Stimulated activated CD8-positive, alpha-beta memory T cell treated with anti-CD3 and anti-CD28 coated beads, Interleukin-15, amount 100 ng/mL, for 4 hours (primary cell): ENCODE measurements at places on chromosomes 7 and 10.
A peak's percentile ranks its signal among the peaks of the same experiment; 100 is the strongest.

DNA sequence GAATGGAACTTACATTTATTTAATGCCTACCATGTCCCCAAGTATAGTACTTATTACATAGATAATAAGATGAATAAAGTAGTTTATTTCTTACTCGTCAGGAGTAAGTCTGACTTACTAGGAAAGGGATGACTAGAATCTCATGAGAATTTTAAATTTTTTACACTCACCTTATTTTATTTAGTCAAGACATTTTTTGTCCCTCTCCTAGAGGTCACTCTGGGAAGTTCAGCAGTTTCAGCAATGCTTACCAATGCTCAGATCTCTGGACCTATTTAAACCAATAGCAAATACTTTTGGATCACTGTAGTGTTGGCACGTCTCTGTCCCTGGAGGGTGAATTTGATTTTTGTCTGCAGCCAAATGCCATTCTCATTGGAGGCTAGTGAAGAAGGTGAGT, 10.7 kb upstream of the ACTA2 start:
- DNase-seq = no peak

GRCh38 chr7:84686373-84686772, 491.8 kb upstream of the SEMA3A start:
- no peak for DNase-seq

DNA sequence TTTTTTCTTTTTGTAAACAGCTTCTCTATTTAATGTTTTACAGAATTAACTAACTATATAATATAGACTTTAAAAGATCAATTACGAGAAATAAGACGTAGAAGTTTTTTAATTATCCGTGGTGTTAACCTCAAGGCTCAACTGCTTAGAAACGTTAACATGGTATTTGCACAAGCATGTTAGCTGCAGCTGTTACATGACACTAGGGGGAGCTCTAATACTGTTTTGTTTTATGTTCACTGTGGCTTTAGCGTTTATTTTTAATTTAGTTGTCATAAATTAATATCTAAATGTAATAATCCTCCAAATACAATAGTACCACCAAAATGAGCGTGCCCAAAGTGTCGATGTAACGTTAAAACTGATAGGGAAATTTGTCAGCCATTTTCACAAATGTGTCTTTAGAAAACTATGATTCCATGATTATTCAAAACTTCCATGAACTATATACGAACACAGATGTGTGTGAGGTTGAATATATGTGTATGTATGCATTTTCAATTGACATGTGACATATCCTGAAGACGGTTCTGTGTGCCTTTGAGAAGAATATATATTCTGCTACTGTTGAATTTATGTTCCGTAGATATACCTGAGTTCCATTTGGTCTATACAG, 828.8 kb upstream of the MBL2 start:
- no peak for DNase-seq

GRCh38 chr10:124701881-124702656, 42.1 kb downstream of the FAM53B start:
- DNase-seq = peak; percentile 41

DNA sequence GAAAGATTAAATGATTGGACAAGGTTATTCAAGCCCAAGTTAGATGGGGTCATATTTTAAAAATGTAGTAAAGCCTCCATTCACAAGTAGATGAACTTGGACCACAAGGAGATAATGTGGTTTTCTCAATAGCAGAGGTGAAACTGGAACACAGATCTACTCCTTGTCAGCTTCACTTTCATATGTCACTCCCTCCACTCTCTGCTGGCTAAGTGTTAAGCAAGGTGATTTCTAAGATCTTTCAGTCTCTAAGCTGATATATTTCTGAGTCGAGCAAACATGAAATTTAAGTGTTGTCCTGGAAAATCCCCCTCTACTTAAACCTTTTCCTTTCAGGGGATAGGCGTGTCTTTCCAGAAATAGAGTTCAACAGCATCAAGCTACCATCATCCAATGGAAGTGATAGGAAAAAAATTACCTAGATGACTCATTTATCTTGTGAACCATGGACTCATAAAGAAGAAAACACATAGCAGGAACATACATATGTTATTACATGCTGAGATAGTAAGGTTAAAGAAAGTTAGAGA, 275.0 kb downstream of the PTEN start:
- DNase-seq = no peak

GRCh38 chr7:5429253-5429856, 5.7 kb upstream of the TNRC18 start:
- DNase-seq = no peak

- DNase-seq = no peak
These were observed 26.4 kb downstream of the YAE1 start for GRCh38 chr7:39592586-39592985.

DNA sequence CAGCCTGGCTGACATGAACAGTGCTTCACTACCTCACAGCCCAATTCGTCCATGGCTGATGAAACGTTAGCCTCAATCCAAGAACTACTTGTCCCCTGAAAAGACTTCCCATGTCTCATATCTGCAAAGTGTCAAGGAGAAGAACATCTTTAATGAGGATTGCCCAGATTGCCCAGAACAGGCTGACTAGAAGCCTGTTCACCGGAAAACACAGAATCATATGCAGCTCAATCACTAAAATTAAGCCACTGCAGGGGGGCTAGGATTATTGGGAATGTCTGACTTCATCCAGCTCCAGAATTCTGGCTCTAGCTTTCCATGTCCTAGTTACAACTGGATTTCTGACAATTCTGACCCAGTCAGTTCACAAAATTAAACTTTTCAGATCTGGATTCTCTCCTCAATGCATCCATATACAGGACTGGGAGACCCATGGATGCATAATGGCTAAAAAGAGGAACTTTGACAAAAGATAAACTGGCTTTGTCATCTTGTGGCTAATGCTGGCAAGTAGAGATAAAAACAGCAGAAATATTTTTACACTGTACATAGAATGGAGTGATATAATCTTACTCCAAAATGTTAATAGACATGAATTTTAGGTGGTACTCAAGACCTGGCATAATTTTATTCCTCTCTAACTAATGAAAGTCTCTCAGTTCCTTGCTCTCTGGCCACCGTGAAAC, 467.0 kb upstream of the POT1 start:
- no peak for DNase-seq

- DNase-seq = no peak
These were observed 71.2 kb upstream of the RPA3 start for GRCh38 chr7:7789551-7789988.

- DNase-seq = no peak
These were observed 88.8 kb upstream of the TNS3 start for GRCh38 chr7:47670729-47671128.

DNA sequence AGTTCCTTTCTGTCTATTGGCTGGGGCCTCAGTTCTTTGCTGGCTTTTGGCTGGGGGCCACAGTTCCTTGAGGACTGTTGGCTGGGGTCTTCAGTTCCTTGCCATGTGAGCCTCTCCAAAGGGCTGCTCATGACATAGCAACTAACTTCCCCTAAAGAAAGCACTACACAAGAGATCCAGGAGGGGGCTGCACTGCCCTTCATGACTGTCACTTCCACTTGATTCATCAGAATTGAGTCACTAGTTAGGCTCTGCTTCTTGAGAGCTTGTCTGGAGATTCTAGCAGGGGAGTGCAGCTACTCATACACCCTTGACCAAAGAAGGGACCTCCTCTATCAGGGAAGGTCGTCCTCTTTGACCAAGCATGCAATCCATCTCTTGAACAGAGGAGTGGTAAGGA, 38.0 kb upstream of the MKX start:
- no peak for DNase-seq

GRCh38 chr7:92626281-92626809, 36.2 kb upstream of the FAM133B start:
- no peak for DNase-seq

GRCh38 chr7:131586259-131586658, 29.8 kb upstream of the PODXL start:
- no peak for DNase-seq

DNA sequence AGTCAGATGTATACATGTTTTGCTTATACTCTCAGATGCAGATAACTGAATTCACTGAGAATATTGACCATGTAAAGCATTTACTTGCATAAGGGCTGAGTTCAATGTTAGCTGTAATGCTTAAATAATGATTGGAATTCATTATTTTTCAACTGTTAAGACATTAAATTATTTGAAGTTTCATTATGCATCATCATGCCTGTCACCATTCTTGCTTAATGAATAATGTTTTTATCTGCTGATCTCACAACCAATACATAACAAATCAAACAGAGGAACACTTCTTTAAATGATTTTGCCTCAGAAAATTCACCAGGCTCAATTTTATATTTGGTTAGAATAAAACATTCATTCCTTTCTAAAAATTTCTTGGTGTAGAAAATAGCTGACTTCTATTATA, 233.4 kb downstream of the GPR37 start:
- DNase-seq = no peak

DNA sequence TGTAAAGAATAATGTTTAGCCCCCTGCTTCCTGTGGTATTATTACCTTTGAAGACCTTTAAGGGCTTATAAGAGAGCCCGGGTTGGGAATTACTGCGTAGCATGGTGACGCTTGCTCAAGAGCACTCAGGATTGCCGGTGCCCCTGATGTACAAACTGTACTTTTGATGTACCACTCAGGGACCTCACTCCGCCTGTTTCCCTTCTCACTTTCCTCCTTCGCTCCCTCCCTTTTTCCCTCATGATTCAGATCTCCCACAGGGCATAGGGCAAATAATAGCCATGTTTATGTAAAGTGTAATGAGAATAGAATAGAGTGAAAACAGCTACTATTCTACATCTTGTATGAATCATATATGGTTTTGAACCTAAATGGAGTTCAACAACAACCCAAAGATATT, 77.8 kb upstream of the PDCD4 start:
- no peak for DNase-seq

GRCh38 chr10:102286216-102286615, 40.9 kb downstream of the GBF1 start:
- DNase-seq = no peak
